Thyroid gland (tissue), 4 donors: ENCODE measurements at places on chromosomes 7 and 10.

GRCh38 chr7:134371971-134372370 lies 55.2 kb upstream of the SLC35B4 start:
- no peak overlapping the region for H3K4me3 ChIP-seq
- H3K4me1 ChIP-seq, result no peaks in the 10 kb centered on the region
- no peaks in the 10 kb centered on the region for H3K27me3 ChIP-seq
- H3K36me3 ChIP-seq, result no peaks in the 10 kb centered on the region
- no peak for DNase-seq

GRCh38 chr7:78716876-78717275 lies 736.6 kb downstream of the MAGI2 start:
- peaks cover 5% of the 10 kb centered on the region for H3K4me1 ChIP-seq
- H3K4me3 ChIP-seq, result no peak overlapping the region
- no peak overlapping the region for H3K27ac ChIP-seq
- no peaks in the 10 kb centered on the region for H3K27me3 ChIP-seq
- DNase-seq, result peak; percentile 1
- H3K36me3 ChIP-seq, result no peaks in the 10 kb centered on the region

- H3K36me3 ChIP-seq, result peaks cover 14% of the 10 kb centered on the region
- peak; percentile 86 for DNase-seq
- peaks cover 13% of the 10 kb centered on the region for H3K4me1 ChIP-seq
- H3K4me3 ChIP-seq, result no peak overlapping the region
- no peaks in the 10 kb centered on the region for H3K27me3 ChIP-seq
- H3K27ac ChIP-seq, result no peak overlapping the region
These were observed 10.3 kb downstream of the SFXN3 start for GRCh38 chr10:101041252-101041761.

DNA sequence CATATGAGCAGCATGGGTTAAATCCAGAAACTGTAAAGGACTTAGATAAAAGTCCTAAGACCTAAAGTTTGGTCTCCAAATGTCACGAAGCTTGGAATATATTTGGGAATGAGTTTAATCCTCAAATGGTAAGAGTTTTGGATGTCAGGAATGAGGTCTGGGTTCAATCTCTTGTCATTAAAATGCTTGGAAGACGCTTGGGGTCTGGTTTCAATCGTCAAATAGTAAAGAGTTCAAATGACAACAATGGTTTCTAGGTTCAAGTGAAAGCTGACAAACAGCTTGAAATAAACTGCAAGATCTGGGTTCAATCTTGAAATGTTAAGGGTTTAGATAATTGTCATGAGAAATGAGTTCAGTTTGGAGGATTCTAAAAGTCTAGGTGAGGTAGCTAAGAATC lies 385.5 kb upstream of the HPS1 start:
- no peaks in the 10 kb centered on the region for H3K4me1 ChIP-seq
- no peak overlapping the region for H3K27ac ChIP-seq
- no peaks in the 10 kb centered on the region for H3K27me3 ChIP-seq
- no peak overlapping the region for H3K4me3 ChIP-seq

GRCh38 chr10:3564346-3565002 lies 220.5 kb downstream of the KLF6 start:
- H3K4me1 ChIP-seq, result no peaks in the 10 kb centered on the region
- DNase-seq, result no peak

DNA sequence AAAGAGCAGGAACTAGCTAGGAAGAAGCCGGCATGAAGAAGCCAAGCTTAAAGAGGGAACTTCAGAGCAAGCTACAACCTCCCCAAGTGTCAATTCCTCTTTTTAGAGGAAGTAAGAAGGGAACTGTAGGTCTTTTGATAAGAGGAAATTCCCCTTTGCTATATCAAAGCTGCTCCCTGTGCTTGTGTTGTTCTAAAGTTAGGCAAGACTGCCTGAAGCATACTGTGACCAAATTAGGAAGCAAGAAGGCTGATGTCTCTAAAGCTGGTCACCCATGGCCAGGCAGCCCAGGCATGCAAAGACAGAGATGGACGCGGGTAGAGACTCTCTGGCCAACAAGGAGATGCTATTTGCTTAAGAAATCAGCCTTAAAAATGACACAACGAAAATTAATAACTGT lies 87.9 kb downstream of the RNF216 start:
- no peaks in the 10 kb centered on the region for H3K36me3 ChIP-seq
- no peak overlapping the region for H3K4me3 ChIP-seq
- no peaks in the 10 kb centered on the region for H3K27me3 ChIP-seq
- peak; percentile 82 for DNase-seq

GRCh38 chr7:137018468-137018867 lies 150.0 kb downstream of the CHRM2 start:
- H3K4me3 ChIP-seq, result no peak overlapping the region
- DNase-seq, result no peak
- no peaks in the 10 kb centered on the region for H3K27me3 ChIP-seq

DNA sequence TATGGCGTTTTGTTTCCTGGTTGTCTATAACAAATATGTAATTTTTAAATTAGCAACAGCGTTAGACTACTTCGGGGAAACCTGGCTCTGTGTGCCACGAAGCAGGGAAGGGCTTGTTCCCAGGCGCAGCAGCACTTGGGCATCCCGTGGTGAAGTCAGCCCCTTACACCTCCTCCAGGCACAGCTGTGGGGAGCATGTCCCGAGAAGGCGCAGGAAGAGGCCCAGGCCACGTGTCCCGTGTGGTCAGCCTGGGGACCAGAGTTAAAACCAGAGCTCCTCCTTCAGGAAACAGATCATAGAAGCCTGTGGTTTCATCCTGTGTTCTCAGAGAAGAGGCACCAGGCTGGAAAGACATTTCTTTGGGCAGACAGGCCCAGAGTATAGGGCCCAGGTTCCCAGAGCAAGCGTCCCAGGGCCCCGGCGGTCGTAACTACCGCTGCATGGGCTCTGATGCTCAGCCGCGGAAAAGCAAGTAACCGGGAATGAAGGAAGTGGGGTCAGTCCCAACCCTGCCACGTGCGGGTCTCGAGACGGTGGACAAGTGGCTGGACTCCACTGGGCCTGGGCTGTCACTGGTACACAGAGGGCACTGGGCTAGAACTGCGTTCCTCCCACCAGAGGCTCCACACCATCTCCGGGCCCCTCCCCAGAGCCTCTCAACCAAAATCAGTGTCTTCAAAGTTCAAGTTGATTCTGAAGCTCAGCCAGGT lies 7.1 kb downstream of the NUDT1 start:
- no peaks in the 10 kb centered on the region for H3K4me1 ChIP-seq
- H3K27ac ChIP-seq, result no peak overlapping the region
- DNase-seq, result no peak
- H3K27me3 ChIP-seq, result no peaks in the 10 kb centered on the region

DNA sequence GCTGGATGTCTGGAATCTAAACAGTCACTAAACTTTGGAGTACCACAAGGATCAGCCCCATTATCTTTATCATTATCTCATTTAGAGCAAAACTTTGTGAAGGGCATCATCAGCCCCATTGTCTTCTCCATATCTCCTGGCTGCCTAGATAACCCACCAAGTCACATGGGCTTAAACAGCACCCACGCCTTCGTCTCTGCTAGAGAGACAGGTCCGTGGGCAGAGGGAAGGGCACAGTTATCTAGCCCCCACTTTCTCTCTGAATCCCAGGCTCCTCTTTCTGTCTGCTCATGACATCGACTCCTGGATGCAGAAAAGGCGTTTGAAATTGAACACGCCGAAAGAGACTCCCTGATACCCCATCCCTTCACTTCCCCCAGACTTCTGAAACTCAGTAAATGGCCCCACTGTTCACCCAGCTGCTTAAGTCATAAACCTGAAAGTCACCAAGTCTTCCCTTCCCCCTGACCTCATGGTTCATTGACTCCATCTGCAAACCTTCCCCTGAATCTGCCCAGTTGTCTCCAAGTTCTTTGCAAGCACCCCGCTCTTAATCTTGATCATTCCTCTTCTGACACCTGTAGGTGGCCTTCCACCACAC lies 20.9 kb upstream of the PARD3 start:
- H3K36me3 ChIP-seq, result no peaks in the 10 kb centered on the region
- no peak overlapping the region for H3K27ac ChIP-seq
- no peak for DNase-seq
- no peaks in the 10 kb centered on the region for H3K4me1 ChIP-seq
- no peak overlapping the region for H3K4me3 ChIP-seq
- no peaks in the 10 kb centered on the region for H3K27me3 ChIP-seq

- H3K4me3 ChIP-seq, result no peak overlapping the region
- no peak overlapping the region for H3K27ac ChIP-seq
- DNase-seq, result peak; percentile 54
- H3K4me1 ChIP-seq, result no peaks in the 10 kb centered on the region
- H3K36me3 ChIP-seq, result no peaks in the 10 kb centered on the region
These were observed 10.5 kb upstream of the MTPAP start for GRCh38 chr10:30359373-30360206.

GRCh38 chr10:3002304-3002703 lies 65.0 kb upstream of the PFKP start:
- no peak for DNase-seq
- H3K27me3 ChIP-seq, result no peaks in the 10 kb centered on the region
- H3K36me3 ChIP-seq, result no peaks in the 10 kb centered on the region
- peaks cover 5% of the 10 kb centered on the region for H3K4me1 ChIP-seq
- no peak overlapping the region for H3K4me3 ChIP-seq
- no peak overlapping the region for H3K27ac ChIP-seq

GRCh38 chr10:108598831-108599230 lies 1324.5 kb downstream of the XPNPEP1 start:
- no peaks in the 10 kb centered on the region for H3K4me1 ChIP-seq
- no peaks in the 10 kb centered on the region for H3K27me3 ChIP-seq
- no peak overlapping the region for H3K4me3 ChIP-seq
- H3K27ac ChIP-seq, result no peak overlapping the region
- no peak for DNase-seq

DNA sequence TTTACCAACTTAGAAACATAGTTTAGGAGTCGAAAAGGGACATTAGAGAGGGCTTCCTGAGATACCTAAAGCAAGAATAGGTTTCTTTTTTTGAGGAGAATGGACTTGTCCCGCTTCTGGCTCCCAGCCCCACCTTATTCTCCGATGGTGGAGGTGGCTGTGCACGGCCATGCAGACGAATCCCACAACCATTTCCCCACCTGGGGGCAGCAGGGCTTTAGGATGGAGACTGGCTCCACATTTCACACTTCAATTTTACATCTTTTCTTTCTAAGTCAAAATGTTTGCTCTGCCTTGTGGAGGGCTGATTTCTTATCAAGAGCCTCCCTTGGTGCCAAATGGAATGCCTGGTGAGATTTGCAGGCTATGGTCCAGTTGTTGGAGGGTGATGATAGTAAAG lies 118.5 kb downstream of the GLRX3 start:
- H3K4me3 ChIP-seq, result no peak overlapping the region
- H3K36me3 ChIP-seq, result no peaks in the 10 kb centered on the region
- no peak for DNase-seq
- H3K27me3 ChIP-seq, result no peaks in the 10 kb centered on the region

GRCh38 chr10:121594623-121595350 lies 3.5 kb downstream of the FGFR2 start:
- H3K4me3 ChIP-seq, result no peak overlapping the region
- H3K27ac ChIP-seq, result peak overlapping the region; percentile 70
- no peaks in the 10 kb centered on the region for H3K27me3 ChIP-seq
- H3K4me1 ChIP-seq, result peaks cover 20% of the 10 kb centered on the region
- no peaks in the 10 kb centered on the region for H3K36me3 ChIP-seq

- H3K27me3 ChIP-seq, result no peaks in the 10 kb centered on the region
- no peak overlapping the region for H3K27ac ChIP-seq
- H3K4me1 ChIP-seq, result no peaks in the 10 kb centered on the region
- H3K4me3 ChIP-seq, result no peak overlapping the region
- DNase-seq, result no peak
- no peaks in the 10 kb centered on the region for H3K36me3 ChIP-seq
These were observed 74.2 kb downstream of the MALSU1 start for GRCh38 chr7:23373151-23374004.

GRCh38 chr7:8913682-8914081 lies 480.3 kb downstream of the NXPH1 start:
- H3K27ac ChIP-seq, result no peak overlapping the region
- no peaks in the 10 kb centered on the region for H3K4me1 ChIP-seq
- no peak overlapping the region for H3K4me3 ChIP-seq
- no peak for DNase-seq
- no peaks in the 10 kb centered on the region for H3K27me3 ChIP-seq
- no peaks in the 10 kb centered on the region for H3K36me3 ChIP-seq

DNA sequence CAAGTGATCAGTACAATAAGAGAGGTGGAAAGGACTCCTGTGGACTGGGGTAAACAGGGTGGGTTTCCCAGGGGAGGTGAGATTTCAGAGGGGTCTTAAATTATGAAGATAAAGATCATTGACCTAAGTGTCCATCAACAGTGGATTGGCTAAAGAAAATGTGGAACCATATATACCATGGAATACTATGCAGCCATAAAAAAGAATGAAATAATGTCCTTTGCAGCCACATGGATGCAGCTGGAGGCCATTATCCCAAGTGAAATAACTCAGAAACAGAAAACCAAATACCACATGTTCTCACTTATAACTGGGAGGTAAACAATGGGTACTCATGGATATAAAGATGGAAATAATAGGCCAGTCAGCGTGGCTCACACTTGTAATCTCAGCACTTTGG lies 28.9 kb upstream of the CUX1 start:
- H3K36me3 ChIP-seq, result no peaks in the 10 kb centered on the region
- H3K27me3 ChIP-seq, result no peaks in the 10 kb centered on the region
- H3K27ac ChIP-seq, result no peak overlapping the region
- no peak overlapping the region for H3K4me3 ChIP-seq
- H3K4me1 ChIP-seq, result no peaks in the 10 kb centered on the region
- DNase-seq, result no peak

DNA sequence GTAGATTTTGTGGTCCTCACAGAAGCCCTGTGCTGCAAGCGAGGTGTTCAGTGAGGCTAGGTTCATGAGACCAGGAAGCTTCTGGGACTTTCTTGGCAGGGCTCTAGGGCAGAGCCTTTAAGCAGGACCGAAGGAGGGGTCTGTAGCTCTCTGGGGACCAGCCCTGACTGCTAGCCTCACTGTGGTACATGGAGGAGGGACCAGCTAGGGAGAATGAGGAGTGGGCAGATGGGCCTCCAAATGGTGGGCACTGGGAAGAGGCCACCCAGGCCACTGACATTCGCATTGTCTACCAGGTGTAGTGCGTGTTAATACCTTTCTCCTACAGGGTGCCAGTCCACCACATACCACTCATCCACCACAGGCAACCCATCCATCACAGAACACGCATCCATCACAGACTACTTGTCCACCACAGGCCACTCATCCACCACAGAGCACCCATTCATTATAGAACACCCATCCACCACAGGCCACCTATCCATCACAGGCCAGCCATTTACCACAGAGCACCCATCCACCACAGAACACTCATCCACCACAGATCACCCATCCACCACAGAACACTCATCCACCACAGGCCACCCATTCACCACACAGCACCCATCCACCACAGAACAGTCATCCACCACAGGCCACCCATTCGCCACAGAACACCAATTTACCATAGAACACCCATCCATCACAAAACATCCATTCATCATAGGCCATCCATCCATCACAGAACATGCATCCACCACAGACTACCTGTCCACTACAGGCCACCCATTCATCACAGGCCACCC lies 31.6 kb upstream of the ZNF488 start:
- H3K4me3 ChIP-seq, result no peak overlapping the region
- DNase-seq, result no peak
- H3K4me1 ChIP-seq, result no peaks in the 10 kb centered on the region
- H3K27ac ChIP-seq, result no peak overlapping the region
- no peaks in the 10 kb centered on the region for H3K36me3 ChIP-seq
- no peaks in the 10 kb centered on the region for H3K27me3 ChIP-seq
